Activated T-helper 17 cell treated with anti-CD3 and anti-CD28 coated beads, Interleukin-2, amount 50 U/mL, for 72 hours (primary cell): ENCODE measurements at places on chromosomes 5 and 9. TPM values are rescaled to one million over a fixed set of nuclear protein-coding genes. Genes with fewer than 3 reads are reported as not detected.

RANBP3L gene
- total RNA-seq, result not detected

DBH gene
- total RNA-seq, result not detected

CTXN3 gene
- total RNA-seq, result not detected

ATOSB gene
- total RNA-seq, result 10.6 TPM

LCN2 gene
- not detected for total RNA-seq

- no peak for ATAC-seq
These were observed 639 bp downstream of the AMACR start for GRCh38 chr5:34007201-34007620.

DNA sequence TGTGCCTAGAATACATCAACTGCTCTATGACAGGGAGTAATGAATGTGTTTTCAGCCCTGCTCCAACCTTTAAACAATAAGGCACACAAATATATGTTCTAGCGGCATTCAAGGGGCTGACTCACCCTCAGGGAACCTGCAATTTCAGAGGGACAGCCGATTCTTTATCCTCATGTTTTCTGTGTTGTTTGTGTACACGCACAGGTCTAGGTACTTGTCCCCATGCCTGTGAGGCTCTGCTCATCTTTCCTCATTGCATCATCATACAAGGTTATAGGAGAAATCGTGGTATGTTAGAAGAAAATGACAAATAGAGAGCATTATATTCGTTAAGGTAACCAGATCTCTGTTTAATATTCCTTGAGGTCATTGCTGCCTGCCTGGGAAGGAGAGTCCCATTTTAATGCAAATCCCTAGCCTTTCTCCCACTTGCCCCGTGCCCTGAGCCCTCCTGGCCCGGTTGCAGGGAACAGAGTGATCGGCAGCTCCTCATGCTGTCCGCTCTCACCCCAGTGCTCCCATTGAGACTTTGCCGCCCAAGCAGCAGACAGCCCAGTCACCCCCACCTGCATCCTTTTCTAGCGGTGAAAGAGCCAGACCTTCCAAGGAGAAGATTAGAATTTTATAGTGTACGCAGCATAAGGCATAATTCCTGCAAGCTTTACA is 14.6 kb downstream of the MAP1B start:
- ATAC-seq, result no peak

DNA sequence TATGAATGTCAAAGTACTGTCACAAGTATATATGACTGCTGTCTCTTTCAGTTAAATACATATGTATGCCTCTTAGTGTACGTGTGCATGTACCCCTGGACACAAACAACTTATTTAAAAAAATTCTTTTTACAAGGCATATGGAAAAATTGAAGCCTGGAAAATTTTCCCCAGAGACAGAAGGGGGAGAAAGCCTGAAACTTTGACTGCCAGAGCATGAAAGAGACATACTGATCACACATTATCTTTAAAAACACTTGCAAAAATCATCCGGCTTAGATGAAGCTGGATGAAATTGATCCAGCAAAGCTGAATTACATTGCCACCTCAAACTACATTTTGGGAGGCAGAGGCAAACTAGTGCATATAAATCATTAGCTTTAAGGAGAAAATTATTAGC is 88.0 kb upstream of the NFIB start:
- ATAC-seq, result no peak

- ATAC-seq, result no peak
These were observed 230.0 kb upstream of the EFNA5 start for GRCh38 chr5:107900721-107901120.

DNA sequence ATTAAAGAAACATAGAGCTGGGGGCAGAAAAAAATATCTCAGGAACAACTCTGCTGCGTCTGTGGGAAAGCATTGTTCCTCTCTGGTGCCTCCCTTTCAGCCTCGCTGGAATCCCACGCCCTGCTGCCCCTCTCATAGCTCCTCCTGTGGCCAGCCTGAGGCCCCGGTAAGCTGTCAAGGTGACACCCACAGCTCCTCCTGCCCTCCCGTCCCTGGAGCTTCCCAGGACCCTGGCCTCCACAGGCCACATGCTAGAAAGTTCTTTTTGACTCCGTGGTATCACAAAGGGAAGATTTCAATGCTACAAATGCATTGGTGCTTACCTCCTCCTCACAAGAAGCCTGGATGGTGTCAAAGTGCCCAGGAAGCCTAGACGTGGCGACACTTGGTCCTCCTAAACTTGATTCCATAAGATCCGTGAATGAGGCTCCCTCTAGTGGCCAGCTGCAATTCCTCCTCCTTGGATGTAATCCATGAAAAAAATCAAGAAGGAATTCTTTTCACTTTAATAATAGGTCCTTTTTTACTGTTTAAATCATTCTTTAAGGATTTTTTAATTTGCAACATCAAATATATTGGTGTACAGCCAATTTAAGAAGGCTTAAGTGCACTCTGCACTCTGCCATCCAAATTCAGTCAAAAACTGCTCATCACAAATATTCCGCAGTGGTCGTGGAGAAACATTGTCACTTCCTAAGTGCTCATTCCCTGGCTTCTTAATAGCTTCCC is 104.9 kb downstream of the CFAP90 start:
- ATAC-seq, result no peak

DNA sequence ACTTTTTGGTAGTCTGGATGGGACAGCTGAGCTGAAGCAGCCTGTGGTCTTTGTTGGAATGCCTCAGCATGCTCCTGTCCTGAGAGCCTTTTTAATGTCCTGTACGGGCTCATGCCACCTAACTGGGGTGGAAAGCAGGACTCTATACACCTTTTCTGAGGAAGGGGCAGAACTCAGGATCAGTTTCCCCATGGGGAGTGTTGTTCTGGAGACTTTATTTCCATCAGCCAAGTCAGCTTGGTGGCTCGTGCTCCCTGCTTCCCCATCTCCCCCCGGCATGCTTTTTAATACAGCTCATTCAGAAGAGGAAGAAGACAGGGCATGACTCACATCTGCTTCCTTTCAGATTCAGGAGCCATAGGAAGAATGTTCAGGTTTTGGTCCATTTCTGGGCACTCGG is 5.1 kb upstream of the SEPTIN8 start:
- ATAC-seq, result no peak

GRCh38 chr5:110255194-110255593 is 471.3 kb downstream of the TMEM232 start:
- ATAC-seq, result no peak

DNA sequence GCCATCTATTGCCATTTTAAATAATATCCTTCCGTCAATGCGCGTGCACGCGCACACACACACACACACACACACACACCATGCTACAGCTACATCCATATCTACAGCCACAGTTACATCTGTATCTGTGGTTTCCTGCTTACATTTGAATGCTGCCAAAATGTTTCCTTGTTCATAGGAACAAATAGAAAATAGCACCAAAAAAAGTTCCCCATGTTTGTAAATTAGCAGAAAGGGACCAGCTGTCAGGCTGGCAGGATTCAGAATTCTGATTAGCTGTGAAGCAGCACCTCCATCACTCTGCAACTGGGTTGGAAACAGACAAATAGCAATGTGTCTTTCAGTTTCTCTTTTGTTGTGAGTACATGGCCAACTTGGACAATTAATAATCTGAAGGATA is 601.5 kb downstream of the IRX1 start:
- ATAC-seq, result no peak

DNA sequence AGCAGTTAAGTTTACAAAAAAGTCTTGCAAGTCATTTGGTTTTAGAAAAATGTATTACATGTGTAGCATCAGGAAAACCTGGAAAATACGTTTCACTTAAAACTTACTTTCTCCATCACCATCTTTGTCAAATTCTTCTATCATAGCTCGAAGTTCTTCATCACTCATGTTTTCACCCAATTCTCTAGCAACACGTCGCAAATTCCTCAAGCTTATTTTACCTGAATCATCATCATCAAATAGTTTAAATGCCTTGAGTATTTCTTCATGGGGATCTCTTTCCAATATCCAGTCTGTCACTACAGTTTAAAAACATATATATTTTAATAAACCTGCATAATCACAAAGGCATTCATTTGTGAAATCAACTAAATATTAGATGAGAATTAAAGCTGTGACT is 10.3 kb downstream of the CETN3 start:
- ATAC-seq, result no peak

DNA sequence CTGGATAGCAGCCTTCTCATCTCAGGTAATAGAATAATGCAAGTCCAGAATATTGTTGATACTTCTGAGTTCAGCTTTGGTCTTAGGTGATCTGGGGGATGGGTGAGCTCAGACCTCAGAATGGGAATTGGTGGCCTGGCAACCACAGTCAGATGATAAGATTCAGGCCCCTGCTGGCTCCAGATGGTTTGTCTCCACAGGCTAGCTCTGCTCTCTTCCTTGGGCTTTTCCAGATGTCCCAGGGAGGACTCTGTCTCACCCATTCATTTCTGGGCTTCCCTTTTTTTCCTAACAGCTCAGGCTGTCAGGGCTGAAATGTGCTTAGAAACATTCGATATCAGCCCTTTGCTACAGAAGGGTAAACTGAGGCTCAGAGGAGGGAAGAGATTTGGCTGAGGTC is 17.6 kb upstream of the TNFSF15 start:
- no peak for ATAC-seq

DNA sequence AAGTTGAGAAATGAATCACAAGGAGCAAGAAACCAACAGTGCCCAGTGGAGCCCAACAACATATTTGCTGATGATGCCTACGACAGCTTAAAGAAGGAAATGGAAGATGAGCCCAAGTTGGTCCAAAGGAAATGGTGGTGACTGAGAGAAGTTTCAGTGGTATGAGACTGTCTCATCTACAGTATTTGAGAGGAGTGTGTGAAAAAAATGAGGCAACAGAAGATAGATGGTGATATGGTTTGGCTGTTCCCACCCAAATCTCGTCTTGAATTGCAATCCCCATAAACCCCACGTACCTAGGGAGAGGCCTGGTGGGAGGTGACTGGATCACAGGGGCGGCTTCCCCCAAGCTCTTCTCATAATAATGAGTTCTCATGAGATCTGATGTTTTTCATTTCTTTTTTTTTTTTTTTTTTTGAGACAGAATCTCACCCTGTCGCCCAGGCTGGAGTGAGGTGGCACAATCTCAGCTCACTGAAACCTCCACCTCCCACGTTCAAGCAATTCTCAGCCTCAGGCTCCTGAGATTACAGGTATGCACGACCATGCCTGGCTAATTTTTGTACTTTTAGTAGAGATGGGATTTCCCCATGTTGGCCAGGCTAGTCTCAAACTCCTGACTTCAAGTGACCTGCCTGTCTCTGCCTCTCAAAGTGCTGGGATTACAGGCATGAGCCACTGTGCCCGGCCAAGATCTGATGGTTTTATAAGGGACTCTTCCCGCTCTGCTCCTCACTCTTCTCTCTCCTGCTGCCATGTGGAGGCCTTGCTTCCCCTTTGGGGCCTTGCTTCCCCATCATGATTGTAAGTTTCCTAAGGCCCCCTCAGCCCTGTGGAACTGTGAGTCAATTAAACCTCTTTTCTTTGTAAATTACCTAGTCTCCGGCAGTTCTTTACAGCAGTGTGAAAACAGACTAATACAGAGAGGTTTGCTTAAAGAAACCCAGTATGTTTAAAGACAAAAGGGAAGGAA is 30.2 kb downstream of the EFCAB9 start:
- peak; percentile 91 for ATAC-seq

DNA sequence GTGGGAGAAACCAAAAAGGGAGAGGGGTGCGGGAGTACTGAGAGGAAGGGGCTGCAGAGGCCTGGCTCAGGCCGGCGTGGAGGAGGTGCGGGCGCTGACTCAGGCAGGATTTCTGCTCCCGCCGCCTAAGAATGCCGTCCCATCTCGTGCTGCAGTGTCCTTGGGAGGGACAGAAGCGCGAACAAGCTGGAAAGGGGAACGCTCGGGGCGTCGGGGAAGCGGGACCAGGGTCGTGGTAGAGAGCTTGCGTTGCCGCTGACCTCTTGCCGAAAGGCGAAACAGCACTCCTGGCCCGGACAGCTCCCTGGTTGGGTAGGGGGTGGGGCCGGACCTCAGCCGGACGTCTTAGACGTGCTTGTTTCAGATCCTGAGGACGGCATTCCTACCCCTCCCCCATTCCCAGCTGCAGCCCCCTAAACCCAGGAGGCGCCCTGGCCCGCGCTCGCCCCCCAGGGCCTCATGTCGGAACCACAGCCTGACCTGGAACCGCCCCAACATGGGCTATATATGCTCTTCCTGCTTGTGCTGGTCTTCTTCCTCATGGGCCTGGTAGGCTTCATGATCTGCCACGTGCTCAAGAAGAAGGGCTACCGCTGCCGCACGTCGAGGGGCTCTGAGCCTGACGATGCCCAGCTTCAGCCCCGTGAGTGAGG is 1.1 kb downstream of the RELL2 start:
- ATAC-seq, result peak; percentile 13

DNA sequence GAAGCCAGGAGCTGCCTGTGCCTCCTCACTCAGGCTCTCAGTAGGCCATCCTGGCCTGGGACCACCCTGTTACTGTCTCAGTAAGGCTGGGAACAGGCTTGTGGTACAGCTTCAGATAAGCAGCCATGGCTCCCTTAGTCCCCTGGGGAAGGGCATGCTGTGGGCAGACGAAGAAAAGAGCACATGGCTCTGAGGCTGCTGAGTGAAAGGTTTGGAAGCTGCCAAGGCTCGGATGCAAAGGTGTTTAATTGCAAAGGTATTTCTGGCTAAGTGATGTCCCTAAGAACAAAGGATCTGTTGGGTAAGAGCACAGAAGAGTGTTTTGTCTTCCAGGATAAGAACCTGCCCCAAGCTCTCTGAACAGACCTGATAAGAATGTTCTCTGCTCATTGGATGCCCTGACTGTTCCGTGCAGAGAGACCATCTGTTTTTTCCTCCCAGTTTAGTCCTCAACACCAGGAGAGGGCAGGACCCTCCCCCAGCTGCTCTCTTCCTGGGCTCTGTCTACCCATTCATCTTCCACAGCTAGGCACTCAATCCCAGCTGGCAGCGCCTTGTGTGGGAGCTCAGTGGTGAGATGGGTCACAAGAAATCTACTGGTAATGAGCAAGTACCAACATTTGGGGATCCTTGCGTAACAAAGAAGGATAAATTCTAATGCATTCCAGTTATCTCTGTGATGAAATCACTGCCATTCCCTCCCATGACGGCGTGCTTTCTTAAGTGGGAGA is 17.7 kb downstream of the ANGPTL2 start:
- no peak for ATAC-seq

GRCh38 chr5:100641833-100642232 is 106.7 kb downstream of the FAM174A start:
- ATAC-seq, result no peak

DNA sequence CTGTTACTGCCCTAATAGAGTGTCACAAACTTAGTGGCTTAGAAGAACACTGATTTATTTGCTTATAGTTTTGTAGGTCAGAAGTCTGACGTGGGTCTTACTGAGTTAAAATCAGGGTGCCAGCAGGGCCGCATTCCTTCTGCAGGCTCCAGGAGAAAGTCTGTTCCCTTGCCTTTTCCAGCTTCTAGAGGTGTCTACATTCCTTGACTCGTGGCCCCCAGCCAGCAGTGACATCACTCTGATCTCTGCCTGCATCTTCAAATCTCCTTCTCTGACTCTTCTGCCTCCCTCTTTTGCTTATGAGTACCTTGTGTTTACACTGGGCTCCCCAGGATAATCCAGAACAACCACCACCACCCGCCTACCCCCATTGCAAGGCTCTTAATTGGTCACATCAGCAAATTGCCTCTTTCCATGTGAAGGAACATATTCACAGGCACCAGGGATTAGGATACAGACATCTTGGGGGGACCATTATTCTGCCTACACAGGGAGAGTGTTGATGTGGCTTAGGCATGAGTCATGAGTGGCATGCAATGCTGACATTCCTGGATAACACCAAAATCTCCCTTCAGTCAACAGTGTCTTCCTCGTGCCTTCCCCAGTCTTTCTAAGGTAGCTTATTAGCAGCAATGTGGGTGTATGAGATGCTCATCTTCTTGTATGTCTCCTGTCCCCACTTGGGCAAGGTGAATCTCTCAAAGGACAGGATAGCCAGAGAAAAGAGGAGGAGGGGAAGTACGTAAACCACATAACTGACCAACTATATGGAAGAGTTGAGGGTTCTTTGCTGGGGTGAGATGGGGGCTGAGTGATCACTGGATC is 24.4 kb downstream of the CYFIP2 start:
- peak; percentile 74 for ATAC-seq
